ENCODE measurements at places on chromosomes 4 and X.

DNA sequence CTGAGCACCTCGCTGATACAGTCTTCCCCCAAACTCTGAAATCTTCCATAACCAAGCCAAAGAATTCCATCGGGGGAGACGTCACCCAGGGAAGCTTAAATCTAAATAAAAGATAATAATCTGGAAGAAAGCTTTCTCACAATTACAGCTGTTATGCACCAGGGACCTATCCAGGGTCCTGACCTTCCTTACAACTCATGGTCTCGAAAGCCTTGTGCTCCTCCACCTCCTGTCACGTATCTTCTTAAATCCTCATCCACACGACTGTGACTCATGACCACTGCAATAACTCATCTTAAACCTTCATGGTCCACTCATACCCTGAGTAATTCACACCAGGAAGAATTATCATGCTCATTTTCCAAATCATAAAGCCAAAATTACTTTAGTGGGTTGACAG, 166.8 kb upstream of the FRG1 start:
- no peak for DNase-seq

DNA sequence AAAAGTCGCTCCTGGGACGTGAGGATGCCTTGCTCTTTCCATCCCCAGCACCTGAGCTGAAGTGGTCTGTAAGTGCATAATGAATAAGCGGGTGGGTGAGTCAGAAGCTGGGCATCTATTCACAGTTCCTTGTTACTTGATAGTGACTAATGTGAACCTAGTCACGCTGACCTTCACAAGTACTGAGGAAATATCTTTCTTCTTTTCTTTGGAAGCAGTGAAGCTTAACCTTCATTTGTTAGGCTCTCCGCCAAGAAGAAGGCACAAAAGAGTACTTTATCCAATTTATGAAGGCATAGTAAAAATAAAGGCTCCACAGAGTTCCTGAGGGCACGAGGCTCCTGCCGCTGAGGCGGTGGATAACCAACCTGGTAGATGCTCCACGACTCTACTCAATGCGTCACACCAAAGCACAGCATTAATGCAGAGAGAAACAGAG, 475.7 kb upstream of the SLIT2 start:
- DNase-seq = no peak

GRCh38 chr4:159735281-159736207, 632.7 kb downstream of the RAPGEF2 start:
- DNase-seq = no peak

- DNase-seq = no peak
These were observed 34.0 kb upstream of the CD38 start for GRCh38 chr4:15744016-15744545.

DNA sequence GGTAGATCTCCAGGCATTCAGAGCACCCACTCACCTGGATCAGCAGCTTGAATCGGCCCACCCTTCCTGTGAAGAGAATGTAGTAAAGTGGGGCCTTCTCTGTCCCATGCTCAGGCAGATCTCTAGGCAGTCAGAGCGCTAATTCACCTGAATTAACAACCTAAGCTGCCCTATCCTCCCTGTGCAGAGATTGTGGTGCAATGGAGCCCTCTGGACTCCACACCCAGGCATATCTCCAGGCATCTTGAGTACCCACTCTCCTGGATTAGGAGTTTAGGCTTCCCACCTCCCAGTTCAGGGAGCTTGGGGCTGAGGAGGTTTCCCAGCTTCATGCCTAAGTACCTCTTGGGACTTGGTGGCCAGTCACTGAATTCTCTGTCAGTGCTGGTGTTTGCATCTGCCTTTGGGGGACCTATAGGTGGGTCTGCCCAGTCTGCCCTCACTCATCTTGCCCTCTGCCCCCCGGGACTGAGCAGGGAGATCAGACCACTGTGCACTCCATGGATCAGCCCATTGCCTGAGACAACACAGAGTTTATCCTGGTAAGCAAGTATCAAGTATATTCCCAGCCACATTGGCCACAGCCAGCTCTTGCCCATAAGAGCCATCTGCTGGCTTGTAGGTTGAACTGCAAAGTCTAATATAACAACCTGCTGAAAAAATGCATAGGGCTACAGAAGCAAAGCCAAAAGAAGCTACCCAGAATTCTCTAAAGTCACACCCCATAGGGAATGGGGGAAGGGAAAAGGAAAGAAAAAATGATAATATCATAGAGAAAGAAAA, 372.9 kb downstream of the KLHL13 start:
- DNase-seq = no peak

DNA sequence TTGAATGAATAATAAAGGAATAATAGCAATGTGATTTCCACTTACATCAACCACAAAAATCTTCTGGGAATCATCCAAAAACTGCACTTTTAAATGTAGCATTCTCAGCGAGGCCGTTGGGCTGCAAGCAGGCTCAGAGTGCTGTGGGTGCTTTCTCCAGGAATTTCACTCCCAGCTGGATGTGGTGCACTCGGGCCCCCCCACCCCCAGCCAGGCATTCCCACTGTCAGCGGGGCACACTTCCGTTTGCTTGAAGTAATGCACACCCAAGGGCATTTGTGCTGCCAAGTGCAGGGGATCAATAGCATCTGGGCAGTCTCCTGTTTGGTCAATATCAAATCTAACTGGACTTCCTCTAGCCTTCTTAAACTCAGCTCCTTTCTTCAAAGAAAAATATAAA, at the start of gene FRMD7:
Gene FRMD7, minus strand, starts transcription at position 278 of the 400 bp plus-strand sequence. Its CDS starts 176 bp downstream, at position 102.
- no peak for DNase-seq

- peak; percentile 7 for DNase-seq
These were observed 57.6 kb downstream of the PROM1 start for GRCh38 chr4:16026160-16026761.

GRCh38 chr4:82745173-82745842, 53.3 kb downstream of the SCD5 start:
- DNase-seq = no peak

- no peak for DNase-seq
These were observed 24.6 kb upstream of the TBL1X start for GRCh38 chrX:9440116-9440844.

Data from stimulated activated CD4-positive, alpha-beta T cell treated with anti-CD3 and anti-CD28 coated beads, TNF-alpha, amount 100 ng/mL, for 4 hours (primary cell).